ENCODE measurements at places on chromosomes 4 and X.

- DNase-seq = no peak
Observed at GRCh38 chr4:13840502-13841190, 213.1 kb upstream of the BOD1L1 start.

- DNase-seq = no peak
Observed at GRCh38 chr4:2688697-2689096, 67.4 kb downstream of the TNIP2 start.

- no peak for DNase-seq
Observed at GRCh38 chr4:114785570-114785969, 187.0 kb downstream of the UGT8 start.

DNA sequence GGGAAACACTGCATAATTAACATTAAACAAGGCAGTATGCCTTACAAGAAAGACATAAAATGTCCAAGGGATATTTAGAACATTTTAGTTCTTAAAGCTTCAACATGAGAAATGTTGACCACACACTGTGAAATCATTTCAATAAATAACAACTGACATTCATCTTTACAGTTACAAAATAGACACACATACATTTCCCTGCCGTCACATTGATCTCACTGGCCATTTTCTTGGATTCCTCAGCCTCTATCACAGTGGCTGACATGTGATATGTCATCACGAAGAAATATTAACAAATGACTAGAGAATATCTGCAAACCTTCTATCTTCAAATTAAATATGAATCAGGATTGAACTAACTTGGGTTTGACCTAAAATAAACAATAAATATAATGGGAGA lies 1.9 kb downstream of the CXCL2 start:
- no peak for DNase-seq

GRCh38 chr4:165077034-165077578 lies 23.4 kb downstream of the TRIM75 start:
- no peak for DNase-seq

- no peak for DNase-seq
Observed at GRCh38 chr4:152605031-152605430, 69.1 kb upstream of the FBXW7 start.

- DNase-seq = no peak
Observed at GRCh38 chrX:41580423-41581064, 108.2 kb upstream of the GPR34 start.

- no peak for DNase-seq
Observed at GRCh38 chr4:70706044-70706461, 15.7 kb upstream of the RUFY3 start.

DNA sequence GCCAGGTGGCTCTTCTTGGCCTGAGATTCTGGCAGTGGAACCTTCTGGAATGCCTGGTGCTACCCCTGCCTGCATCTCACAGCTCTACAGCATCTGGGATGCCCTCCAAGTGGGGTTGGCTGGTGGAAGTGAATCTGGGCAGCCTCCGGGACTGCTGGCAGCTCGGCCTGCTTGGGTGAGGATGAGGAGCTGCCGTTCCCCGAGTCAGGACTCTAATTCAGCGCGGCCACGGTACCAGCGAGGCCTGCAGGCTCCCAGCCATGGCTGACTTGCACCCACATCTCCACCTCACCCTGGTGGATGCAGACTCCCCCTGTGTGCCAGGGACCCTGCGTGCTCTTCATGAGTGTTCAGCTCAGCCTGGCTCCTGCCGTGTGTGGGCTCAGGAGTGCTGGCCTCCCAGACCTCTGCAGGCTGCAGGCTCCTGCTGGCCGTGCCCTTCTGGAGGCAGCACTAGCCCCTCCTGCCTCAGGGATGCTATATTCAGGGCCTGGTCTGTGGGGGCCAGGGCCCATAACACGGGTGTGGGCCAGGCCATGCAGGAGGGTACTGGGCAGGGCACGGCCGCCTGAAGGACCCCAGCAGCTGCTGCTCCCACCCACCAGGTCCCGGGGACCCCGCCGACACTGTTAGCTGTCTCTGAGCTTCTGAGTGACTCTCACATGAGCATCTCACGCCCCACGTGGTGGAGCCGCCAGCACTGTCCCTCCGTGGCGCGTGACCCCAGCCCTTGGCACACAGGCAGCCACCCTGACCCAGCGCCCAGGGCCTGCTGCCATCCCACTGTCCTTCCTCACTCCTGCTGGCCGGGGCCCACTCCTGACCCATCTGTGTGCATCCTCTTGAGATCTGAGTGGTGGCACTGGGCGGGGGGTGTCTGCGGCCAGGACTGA lies 10.6 kb downstream of the UVSSA start:
- no peak for DNase-seq

GRCh38 chr4:108891896-108892590 lies 129.2 kb upstream of the ETNPPL start:
- DNase-seq = no peak

Data from COR-L47 (cell line).